Sigmoid colon (tissue), 7 donors: ENCODE measurements at places on chromosomes 5 and 9. TPM values are rescaled to one million over a fixed set of nuclear protein-coding genes. Genes with fewer than 3 reads are reported as not detected.

SHISAL2B gene
- total RNA-seq = not detected

SPATA31D4 gene
- total RNA-seq = not detected

PCDHA5 gene
- total RNA-seq = 0.14 TPM

DNA sequence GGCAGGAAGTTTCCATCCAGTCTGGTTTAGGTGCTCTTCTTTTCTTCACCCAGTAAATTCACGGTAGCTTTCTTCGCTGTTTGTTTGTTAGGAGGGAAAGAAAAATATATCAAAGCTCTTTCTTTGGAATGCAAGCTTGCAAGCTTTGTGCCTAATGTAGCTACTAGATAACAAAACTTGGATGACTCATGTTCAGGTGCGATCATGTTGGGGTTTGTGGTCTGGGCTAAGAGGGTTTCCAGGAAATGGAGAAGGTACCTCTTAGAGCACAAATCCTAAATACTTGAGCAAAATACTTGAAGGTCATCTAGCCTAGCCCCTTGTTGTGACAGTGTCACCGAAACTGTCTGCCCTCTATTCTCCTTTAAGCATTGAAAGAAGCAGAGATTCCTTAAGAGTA is 17.7 kb downstream of the SRP19 start:
- no peak for DNase-seq

GRCh38 chr5:9782826-9783560 is 152.8 kb upstream of the TAS2R1 start:
- no peak for DNase-seq

- DNase-seq = no peak
Measured at GRCh38 chr9:126756876-126757415, 47.9 kb upstream of the ZBTB43 start.

DNA sequence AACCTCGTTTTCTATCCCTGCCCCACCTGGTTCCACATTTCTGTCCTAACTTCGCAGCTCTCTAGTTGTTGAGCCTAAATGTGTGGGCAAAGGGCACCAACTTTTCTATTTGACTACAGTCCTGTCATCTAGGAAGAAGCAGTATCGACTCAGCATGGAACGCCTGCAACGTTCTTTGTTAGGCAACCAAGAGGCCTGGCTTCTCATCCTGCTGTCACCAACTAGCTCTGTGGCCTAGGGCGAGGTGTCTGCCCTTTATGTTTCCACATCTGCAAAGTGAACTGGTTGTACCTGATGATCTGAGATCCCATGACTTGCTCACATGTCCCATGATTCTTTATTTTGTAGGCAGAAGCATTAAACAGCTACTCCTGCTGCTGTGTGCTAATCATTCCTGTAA is 248.9 kb downstream of the ADAMTSL1 start:
- no peak for DNase-seq

OLFM1 gene
- 16.8 TPM for total RNA-seq

- no peak for DNase-seq
Measured at GRCh38 chr9:82729991-82730589, 332.9 kb downstream of the RASEF start.

DNA sequence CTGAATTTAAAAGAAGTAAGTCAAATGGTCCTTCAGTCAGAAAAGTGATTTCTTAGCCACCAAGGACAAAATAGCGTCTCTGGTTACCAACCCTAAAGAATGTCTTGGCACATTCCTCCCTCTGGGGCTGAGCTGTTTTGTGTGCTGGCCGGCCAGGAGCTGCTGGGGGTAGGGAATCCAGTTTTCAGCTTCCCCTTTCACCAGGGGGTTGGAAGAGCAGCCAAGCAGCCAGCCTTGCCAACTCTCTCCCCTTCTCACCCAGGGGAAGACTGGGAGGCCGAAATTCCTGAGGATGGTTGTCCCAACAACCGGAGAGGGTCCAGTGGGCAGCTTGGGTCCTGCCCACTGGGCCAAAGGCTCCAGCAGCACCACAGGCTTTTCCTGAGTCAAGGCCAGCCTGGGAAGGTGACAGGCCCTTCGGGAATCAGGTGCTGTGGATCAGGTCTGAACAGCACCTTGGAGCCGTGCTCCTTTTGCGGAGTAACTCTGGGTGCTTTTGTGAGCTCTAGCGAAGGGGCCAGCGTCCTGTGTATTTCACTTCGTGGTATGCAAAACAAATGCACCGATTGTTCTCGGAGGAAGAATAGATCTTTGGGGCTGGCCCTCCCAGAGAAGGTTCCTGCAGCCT is 4.2 kb downstream of the WWC1 start:
- no peak for DNase-seq

FAM200C gene
- total RNA-seq = 12.3 TPM

PCDHGA1 gene
- 1.1 TPM for total RNA-seq

PALM2AKAP2 gene
- 0.66 TPM for total RNA-seq
